Lung (tissue), 17 donors: ENCODE measurements at places on chromosomes 5 and 9. TPM values are rescaled to one million over a fixed set of nuclear protein-coding genes. Genes with fewer than 3 reads are reported as not detected.

DNA sequence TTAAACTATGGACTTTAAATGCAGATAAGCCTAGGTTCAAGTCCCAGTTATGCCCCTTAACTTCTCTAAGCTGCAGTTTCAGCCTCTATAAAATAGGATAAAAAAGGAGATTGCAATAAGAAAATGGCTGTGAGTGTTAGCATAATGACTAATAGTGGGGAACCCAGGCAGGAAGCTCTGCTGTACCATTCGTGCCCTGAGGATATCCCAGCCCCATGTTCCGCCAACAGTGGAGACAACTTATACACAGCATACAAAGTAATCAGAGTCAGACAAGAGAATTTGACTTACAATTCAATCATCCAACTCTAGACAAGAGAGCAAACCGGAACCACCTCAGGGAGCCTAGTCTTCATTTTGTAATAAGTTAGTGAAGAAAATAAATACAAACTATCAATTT lies 141.5 kb upstream of the FSTL4 start:
- no peaks in the 10 kb centered on the region for H3K4me1 ChIP-seq
- no peak for DNase-seq
- no peak overlapping the region for H3K4me3 ChIP-seq
- H3K36me3 ChIP-seq = no peaks in the 10 kb centered on the region

GRCh38 chr9:125284855-125285254 lies 23.2 kb downstream of the GAPVD1 start:
- no peak for DNase-seq
- H3K27me3 ChIP-seq = no peaks in the 10 kb centered on the region
- peaks cover 2% of the 10 kb centered on the region for H3K36me3 ChIP-seq
- H3K27ac ChIP-seq = no peak overlapping the region
- H3K4me3 ChIP-seq = no peak overlapping the region

GRCh38 chr9:18684593-18685317 lies 210.8 kb downstream of the ADAMTSL1 start:
- peak; percentile 34 for DNase-seq
- no peak overlapping the region for H3K4me3 ChIP-seq
- no peak overlapping the region for H3K27ac ChIP-seq
- H3K4me1 ChIP-seq = peaks cover 8% of the 10 kb centered on the region

GRCh38 chr9:116647515-116647809 lies 39.6 kb upstream of the TRIM32 start:
- H3K36me3 ChIP-seq = no peaks in the 10 kb centered on the region
- H3K4me1 ChIP-seq = no peaks in the 10 kb centered on the region

GRCh38 chr5:120872297-120872696 lies 408.2 kb downstream of the PRR16 start:
- peaks cover 2% of the 10 kb centered on the region for H3K4me1 ChIP-seq
- DNase-seq = peak; percentile 64
- no peak overlapping the region for H3K4me3 ChIP-seq

- H3K27ac ChIP-seq = no peak overlapping the region
- peaks cover 32% of the 10 kb centered on the region for H3K4me1 ChIP-seq
- H3K27me3 ChIP-seq = no peaks in the 10 kb centered on the region
- no peak for DNase-seq
- no peaks in the 10 kb centered on the region for H3K36me3 ChIP-seq
These were observed 52.9 kb upstream of the ZNF366 start for GRCh38 chr5:72559866-72560766.

GRCh38 chr9:97873882-97874281 lies 20.9 kb downstream of the FOXE1 start:
- peaks cover 2% of the 10 kb centered on the region for H3K4me1 ChIP-seq
- peaks cover 7% of the 10 kb centered on the region for H3K27me3 ChIP-seq
- no peak overlapping the region for H3K27ac ChIP-seq

- no peak overlapping the region for H3K4me3 ChIP-seq
- peaks cover 7% of the 10 kb centered on the region for H3K4me1 ChIP-seq
- no peaks in the 10 kb centered on the region for H3K36me3 ChIP-seq
- no peak for DNase-seq
These were observed 63.5 kb upstream of the TBC1D2 start for GRCh38 chr9:98318834-98319478.

The LRRC26 gene
- total RNA-seq = 0.77 TPM

The PFN3 gene
- total RNA-seq = not detected

The ADAMTS16 gene
- 0.97 TPM for total RNA-seq

The TIMD4 gene
- total RNA-seq = not detected
